ENCODE measurements at places on chromosomes 2 and 18.
A peak's percentile ranks its signal among the peaks of the same experiment; 100 is the strongest.

- no peak for DNase-seq
These were observed 7.9 kb upstream of the NABP1 start for GRCh38 chr2:191670076-191670475.

DNA sequence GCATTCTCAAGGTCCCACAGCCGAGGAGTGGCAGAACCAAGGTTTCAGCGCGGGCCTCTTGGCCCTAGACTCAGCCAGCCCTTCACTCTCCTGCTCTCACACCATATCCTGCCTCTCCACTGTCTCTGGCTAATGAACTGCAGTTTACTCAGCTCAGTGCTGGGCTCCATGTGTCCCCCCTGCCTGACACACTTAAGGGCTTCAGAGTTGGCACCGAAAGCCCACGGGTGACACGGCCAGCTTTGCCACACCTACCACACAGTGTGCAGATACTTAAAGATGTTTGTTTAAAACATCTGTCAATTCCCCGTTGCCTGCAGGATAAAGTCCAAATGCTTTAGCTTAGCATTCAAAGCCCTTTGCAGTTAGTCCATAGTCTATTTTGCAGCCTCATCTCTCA is 241.2 kb downstream of the SEPTIN10 start:
- no peak for DNase-seq

DNA sequence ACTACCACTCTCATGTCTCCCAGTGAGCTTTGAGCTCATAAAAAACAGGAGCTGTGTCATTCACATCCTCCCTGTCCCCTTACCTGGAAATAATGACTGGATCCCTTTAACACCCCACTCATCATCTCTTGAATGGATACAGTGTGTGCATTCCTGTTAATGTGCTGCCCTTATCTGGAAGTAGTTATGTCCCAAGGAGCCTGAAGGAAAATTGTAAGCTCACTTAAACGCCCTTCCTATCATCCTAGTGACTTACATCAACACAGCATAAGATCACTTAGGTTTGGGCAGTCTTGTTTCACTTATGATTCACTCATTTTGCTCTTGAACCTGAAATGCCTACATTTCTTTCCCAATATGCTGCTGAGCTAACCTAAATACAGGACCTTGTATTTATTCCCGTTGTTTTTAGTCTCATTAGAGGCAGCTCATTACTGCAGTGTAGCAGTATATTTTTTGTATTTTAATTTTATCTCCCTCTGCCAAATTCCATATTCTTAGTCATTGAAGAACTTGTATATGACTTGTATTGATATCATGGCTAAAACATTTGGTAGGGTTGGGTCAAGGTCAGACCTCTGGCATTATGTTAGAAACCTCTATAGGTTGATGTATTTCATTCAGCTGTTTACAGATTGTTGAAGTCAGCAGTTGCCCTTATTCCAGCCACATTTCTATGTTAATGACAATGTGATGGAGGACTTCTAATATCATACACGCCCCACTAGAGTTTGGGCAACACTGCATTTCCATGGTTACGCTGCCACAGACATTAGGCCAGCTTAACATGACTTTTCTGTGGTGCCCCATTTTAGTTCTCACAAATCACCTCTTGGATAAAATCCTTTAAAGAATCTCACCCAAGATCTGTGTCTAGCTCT is 72.9 kb downstream of the PKP4 start:
- DNase-seq = no peak

- DNase-seq = no peak
These were observed 43.8 kb upstream of the SLC4A10 start for GRCh38 chr2:161580426-161580825.

DNA sequence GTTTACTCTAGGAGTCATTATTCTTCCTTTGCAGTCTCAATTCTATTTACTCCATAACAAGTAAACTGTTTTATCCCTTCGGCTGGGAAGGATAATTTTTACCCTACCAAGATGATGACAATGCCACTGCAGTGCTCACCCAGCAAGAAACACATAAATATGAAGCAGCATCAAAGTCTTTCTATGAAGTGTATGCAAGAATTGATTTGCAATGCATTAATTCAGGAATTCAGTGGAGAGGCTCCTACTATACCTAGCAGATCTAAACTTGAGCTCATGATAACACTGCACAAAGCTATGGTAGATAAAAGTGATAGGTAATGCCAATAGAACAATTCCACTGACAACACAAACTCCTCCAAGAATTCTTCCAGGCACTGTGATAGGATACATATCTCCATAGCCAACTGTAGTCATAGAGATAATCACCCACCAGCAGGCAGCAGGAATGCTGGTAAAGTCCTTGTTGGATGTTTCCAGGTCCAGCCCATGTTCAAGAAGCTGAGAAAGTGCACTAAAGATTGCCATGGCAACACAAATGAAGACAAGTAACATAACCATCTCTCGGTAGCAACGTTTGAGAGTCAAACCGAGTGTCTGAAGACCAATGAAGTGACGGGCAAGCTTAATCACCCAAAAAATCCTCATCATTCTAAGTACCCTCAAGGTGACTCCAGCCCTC is 49.9 kb downstream of the KCNG3 start:
- DNase-seq = no peak

DNA sequence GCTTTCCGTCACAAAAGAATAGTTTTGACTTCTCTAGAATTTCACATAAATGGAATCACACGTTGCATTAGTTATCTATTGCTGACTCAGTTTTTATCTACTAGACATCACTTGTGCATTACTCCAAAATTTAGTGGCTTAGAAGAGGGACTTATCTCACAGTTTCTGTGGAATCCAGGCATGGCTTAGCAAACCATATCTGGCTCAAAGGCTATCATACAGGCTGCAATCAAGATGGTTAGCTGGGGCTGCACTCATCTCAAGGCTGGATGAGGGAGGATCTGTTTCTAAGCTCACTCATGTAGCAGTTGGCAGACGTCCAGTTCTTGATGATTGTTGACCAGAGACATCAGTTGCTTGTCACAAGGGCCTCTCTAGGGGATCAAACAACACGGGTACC is 6.6 kb upstream of the DSC3 start:
- DNase-seq = no peak

DNA sequence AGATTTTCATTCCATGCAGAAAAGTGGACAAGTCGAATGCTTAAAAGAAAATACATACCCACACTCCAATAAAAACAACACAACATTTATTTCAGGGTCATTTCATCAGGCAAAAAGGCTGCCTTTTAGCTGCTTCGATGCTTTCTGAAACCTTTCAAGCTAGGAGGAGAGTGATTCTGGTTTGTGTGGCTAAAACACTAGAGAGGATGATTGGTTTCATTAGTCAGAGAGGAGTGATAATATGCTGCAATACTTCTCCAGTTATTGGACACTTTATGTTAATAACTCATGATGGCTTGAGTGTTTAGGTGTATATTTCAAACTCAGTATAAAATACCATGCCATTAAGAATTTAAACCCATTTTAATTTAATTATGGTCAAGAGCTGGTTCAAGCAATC is 614.0 kb downstream of the SLC4A3 start:
- DNase-seq = no peak

GRCh38 chr18:72155327-72155726 is 388.8 kb downstream of the CBLN2 start:
- no peak for DNase-seq

DNA sequence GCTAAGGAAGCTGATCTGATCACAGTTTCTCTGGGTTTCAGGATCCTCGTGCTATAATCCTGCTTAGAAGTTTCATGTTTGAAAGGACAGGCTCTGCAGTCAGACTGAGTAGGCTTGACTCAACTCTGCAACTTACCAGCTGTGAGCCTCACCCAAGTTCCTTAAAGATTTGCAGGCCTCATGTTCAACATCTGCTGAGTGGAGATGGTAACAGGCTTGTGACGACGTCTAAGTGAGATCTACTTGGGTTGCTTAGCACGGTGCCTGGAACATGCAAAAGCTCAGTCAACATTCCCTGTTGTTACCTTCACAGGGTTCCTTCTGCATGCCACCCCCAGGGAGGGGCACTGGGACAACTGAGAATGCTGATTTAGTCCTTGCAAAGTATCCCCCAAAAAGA is 164.2 kb downstream of the C1D start:
- DNase-seq = no peak

DNA sequence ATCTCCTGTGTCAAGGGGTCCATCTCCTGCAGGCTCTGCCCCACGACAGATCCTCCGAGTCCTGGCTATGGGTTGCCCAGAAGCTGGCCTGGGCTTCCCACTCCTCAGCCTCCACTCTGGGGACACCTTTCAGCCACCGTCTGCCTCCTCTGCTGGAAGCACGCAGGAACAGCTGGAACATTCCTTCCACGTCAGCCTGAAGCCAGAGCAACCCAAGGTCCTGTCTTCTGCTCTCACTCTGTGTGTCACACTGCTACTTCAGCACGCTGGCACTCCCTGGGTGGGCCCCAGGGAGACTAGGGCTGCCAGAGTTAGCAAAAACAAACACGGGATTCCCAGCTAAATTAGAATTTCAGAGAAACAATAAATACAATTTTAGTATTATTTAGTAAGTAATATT is 148.8 kb downstream of the HRH4 start:
- DNase-seq = no peak

DNA sequence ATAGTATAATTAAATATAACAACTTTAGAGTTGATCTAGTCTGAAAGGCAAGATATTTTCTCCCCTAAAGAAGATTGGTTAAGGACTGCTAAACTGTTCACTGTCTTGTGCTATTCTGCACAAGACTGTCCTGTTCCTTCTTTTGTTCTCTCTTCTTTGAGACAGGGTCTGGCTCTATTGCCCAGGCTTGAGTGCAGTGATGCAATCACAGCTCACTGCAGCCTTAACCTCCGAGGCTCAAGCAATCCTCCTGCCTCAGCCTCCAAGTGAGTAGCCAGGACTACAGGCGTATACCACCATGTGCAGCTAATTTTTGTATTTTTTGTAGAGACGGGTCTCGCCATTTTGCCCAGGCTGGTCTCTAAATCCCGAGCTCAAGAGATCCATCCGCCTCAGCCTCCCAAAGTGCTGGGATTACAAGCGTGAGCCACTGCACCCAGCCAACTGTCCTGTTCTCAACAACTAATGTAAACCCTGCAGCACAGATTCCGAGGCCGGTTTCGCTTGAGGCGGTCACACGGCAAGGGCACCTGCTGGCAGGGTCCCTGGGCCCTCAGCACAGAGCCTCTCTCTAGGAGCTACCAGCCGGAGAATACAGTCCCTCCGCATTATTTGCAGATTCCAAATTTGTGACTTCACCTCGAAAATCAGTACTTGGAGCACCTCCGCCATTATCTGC is 16.4 kb downstream of the PXDN start:
- DNase-seq = no peak

- DNase-seq = no peak
These were observed 1.2 kb downstream of the MBOAT2 start for GRCh38 chr2:9002313-9002636.

- no peak for DNase-seq
These were observed 6.8 kb downstream of the MBD2 start for GRCh38 chr18:54217624-54218023.

DNA sequence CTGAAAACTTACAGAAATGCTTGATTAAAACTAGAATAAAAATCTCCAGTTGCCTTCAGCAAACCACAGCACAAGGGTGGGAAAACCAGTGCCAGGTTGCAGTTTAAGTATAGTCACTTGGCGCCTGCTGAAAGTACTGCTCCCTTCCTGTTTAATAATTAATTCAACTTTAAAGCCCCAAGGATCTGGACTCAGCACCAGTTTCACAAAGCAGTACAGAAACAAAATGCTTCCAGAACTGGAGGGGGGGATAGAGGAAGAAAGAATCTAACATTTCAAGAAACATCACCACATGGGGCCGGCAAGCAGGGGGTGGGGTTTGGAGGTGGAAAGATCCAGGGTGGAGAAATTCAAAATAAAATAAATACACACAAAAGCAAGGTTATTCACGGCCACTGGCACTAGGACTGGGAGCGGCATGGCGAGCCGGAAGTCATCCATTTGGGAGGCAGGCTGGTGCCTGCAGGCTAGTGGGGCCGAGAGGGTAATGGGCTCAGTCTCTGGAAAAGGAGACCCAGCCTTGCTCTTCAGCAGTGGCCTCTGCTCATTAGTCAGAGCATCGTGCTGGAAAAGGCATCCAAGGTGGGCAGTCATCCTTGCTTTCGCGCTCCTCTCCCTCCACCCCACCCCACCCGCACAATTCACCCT is 85.8 kb downstream of the POU3F3 start:
- DNase-seq = no peak

DNA sequence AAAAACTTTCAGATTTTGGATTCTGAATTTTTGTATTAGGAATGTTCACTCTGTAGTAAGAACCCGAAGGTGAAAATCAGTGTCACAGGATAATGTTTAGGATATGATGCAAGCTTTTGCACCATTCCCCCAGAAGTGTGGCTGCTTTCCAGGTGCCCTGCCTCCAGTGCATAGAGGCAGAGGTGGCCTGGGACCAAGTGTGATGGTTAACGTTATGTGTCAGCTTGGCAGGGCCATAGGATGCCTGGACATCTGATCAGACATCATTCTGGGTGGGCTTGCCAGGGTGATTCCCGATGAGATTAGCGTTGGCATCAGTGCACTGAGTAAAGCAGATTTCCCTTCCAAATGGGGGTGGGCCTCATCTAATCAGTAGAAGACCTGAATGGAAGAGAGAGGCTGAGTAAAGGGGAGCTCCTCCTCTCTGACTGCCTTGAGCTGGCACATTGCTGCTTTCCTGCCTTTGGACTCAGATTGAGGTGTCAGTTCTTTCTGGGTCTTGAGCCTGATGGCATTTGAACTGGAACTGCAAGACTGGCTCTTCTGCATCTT is 177.4 kb upstream of the HS6ST1 start:
- no peak for DNase-seq

DNA sequence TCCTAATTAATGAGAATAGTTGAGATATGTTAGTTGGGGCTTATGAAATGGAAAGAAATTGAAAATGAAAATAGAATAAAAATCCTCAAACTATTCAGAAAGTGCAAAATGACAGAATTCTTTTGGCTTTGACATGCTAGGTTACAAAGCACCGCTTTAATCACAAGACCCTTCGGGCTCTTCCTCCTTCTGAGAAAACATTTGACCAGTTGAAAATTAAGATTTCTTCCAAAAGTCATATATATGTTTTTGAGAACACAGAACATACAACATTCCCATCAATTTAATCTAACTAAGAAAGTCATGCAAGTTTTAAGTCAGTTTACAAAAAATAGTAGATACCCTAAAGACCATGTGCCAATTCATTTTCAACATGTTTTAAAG is 2.2 kb upstream of the SLC40A1 start:
- DNase-seq = no peak

GRCh38 chr2:212732860-212733259 is 194.3 kb upstream of the ERBB4 start:
- DNase-seq = no peak

- no peak for DNase-seq
These were observed 429.0 kb downstream of the SUCLG1 start for GRCh38 chr2:84029903-84030575.

DNA sequence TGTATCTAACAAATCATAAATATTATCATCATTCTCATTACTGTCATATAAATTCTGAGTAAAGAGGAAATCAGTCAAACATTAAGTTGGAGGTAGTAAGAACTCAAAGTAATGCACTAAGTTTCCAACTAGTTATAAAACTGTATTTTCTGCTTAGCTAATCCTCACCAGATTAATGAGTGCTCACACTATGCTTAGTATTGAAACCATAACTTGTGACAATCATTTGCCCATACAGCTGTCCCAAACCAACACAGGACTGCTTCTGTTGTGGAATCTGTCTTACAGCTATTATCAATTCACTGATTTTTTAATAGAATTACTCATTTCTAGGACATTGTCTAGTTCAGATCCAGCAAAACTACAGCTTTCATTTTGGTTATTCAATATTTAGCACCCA is 41.5 kb upstream of the TANK start:
- DNase-seq = no peak

GRCh38 chr2:215811409-215812345 is 201.7 kb downstream of the MREG start:
- DNase-seq = peak; percentile 24

GRCh38 chr2:189629531-189630453 is 31.5 kb upstream of the ASNSD1 start:
- DNase-seq = no peak

All from activated naive CD4-positive, alpha-beta T cell treated with anti-CD3 and anti-CD28 coated beads, Interleukin-2, amount 10 ng/mL, durations not matched to agents 7 days and 5 days (primary cell).